ENCODE measurements at places on chromosomes 2 and 18.

GRCh38 chr2:27830656-27831055, 59.1 kb downstream of the MRPL33 start:
- no peak for DNase-seq

DNA sequence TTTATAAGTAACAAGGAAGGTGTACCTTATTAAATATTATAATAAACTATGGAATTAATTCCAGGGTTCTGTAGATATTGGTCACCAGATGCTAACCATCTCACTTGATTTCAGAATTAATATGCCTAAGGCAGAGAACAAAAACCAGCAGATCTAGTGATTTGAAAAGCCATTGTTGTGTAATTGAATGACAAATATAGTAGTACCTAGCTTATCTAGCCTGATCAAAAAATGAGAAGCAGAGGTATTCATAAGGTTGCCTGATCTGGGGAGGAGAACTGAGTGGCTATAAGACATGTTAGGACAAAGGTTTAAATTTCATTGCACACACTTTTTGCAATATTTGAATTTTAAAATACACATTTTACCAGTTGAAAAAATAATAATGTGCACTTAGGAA, 132.0 kb upstream of the UBE2E3 start:
- no peak for DNase-seq

DNA sequence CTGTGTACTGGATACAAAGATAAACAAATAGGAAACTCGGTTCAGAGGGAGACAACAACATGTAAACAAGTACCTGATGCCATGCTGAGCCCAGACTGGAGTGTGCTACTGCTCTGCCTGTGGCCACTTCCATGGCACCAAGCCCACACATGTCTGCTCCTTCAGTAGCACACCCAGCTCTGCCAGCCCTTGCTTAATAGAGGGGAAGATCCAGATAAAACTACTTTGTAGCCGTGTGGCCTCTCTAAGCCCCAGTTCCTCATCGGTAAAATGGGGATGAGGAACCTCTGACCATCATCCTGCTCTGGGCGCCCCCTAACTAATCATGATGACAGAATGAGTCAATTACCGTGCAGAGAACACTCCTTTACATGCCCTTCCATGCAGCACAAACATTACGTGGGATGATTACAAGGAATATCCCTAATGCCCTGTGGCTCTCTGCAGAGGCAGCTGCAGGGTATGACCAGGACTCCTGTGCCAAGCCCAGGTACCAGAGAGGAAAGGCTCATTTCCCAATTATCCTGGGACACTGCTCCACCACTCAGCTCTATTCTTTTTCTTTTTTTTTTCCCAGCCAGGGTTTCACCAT, 34.9 kb downstream of the DNMT3A start:
- DNase-seq: no peak

- no peak for DNase-seq
These were observed 80.3 kb downstream of the MBOAT2 start for GRCh38 chr2:8923183-8923582.

DNA sequence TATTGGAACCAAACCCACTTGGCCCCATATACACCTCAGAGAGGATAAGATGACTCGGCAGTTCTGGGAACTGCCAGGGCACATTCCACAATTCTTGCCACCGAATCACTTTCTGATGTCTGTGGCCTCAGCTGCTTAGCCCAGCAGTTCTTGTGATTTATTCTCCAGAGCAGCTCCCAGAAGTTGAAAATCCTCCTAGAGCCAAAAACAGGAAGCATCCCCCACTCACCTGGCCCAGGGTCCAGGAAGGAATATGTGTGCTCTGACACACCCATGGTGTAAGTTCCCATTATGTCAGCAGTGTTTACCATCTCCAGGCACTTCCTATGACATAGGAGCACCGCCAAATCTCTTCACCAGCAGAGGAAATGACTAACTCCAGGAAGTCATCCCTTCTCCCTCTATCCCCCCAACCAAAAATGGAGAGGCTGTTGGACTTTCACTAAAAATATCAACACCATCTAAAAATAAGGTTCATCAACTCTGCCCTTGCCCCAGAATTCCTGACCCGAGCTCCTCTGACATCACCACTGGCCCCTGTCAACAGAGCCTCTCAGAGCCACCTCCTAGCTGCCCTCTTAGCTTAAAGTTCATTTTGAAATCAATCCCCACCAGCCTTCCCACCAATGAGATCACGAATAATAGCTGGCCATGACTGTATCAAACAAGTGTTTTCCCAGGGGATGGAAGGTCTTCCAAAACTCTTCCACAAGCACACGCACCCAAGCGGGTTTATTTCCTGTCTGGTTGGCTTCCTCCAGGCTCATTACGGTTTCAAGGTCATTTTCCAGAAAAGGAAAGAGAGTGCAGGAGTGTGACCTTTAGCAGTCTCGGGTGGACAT, 223.1 kb upstream of the PARD3B start:
- DNase-seq: no peak

- no peak for DNase-seq
These were observed 126.7 kb downstream of the OSBPL1A start for GRCh38 chr18:24270937-24271380.

GRCh38 chr18:76358774-76359173, 136.3 kb downstream of the ZNF516 start:
- no peak for DNase-seq

- no peak for DNase-seq
These were observed 47.2 kb upstream of the XPO1 start for GRCh38 chr2:61585383-61585782.

- no peak for DNase-seq
These were observed 105.4 kb upstream of the FAM117B start for GRCh38 chr2:202529389-202529788.

- no peak for DNase-seq
These were observed 180.6 kb downstream of the IRS1 start for GRCh38 chr2:226618875-226619605.

DNA sequence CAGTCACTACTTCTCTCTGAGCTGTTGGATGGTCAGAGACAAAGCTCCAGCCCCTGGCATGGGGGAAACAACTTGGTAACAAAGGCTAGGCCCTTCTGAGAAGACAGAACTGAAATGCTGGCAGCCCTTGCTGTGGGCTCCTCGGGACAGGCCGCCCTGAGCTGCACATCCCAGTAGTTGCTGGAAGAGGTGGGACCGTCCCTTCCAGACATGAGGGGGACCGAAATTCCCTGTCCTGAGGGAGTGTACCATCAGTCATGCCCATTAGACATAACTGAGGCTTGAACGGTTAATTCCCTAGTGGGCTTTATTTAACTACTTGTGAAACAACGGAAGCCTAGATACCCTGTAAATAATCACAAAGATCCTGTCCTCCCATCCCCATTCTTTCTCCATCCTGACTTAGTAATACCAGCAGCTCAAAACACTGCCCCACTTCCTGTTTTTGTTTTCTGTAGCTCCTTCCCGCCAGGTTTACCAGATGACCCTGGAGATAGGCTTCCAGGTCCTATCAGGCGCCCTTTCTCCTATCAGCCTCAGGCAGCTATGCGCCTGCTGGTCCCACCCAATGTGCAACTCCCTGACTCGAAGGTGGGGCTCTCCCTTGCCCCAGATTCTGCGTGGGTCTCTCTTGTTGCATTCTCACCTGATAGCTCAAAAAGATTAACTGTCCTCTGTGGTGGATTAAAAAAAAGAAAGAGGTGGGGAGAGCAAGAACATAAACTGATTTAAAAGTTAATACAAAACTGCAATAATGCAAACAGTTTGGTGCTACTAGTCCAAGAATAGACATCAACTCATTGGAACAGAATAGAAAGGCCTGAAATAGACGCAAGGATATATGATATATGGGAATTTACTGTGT, 37.0 kb upstream of the NT5DC4 start:
- no peak for DNase-seq

DNA sequence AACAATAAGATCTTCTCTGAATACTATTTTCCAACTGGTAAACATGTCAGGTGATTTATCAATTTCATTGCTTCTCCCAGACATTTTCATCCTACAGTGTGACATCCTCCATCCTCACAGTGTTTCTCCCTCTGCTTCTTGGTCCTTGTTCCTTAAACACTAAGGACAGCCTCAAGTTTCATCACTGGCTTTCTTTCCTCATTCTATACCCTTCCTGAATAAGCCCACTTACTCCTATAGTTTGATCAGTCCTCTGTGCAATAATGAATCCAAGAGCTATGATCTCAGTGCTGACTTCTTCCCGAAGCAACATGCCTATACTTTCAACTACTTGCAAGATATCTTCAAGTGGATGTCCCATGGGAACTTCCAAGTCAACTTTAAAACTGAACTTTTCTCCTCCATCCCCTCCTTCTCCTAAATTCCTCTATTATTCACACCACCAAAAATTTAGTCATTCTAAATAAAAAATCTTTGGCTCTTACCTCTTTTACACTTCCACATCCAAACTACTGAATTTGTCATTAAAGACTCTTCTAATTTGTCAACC, 87.6 kb downstream of the FAM228A start:
- DNase-seq: no peak

DNA sequence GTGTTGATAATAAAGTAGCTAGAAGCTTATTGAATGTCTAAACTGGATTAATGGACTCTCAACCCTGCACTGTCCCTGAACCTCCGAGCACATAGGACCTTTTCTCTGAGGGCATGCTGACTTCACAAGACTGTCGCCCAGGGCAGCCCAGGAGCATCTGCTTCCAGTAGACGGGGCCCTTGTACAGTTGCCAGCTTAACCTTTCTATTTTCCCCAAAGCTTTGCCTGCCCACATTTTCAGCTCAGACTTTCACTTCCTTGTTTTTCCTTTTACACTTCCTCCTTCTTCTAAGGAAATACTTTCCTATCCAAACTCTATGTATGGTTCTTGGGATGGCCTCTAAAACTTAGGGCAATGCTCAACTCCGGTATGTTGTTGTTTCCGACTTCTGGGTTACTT, 1.3 kb downstream of the VWA3B start:
- DNase-seq: no peak

- no peak for DNase-seq
These were observed 682.7 kb upstream of the FANCL start for GRCh38 chr2:58923869-58924268.

GRCh38 chr2:80128080-80128479, 176.5 kb downstream of the LRRTM1 start:
- no peak for DNase-seq

- DNase-seq: no peak
These were observed 66.6 kb downstream of the EPB41L3 start for GRCh38 chr18:5476961-5477800.

DNA sequence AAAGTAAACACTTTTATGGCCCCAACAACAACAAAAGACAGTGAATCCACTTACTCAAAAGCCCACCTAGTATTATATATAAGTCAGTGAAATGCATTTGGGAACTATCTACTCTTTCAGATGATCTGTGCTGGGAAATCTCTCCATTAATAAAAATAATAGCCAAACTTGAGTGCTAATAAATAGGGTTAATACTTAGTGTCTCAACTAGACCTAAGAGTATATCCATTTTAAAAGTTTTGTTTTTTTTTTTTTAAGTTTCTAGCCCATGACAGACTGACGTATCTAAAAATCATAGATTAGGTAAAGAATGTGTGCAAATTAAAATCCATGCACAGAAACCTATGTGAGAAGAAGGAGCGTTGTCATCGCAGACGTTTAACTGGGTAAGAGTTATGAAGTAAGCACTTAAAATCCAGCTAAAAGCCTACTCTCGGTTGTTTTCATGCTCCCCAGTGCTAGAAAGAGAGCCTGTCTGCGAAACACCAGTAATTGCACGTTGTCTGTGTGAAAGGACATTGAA, 83.4 kb upstream of the PELI1 start:
- no peak for DNase-seq

DNA sequence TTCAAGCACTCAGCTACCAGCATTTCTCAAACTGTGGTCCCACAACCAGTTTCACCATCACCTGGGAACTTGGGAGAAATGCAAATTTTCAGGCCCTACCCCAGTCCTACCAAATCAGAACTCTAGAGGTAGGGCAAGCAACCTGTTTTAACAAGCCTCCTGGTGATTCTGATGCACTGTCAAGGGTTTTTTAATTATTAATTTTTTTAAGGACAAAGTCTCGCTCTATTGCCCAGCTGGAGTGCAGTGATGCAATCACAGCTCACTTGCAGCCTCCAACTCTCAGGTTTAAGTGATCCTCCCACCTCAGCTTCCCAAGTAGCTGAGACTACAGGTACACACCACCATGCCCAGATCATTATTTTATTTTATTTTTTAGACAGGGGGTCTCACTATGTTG, 7.8 kb downstream of the ACMSD start:
- no peak for DNase-seq
